ENCODE measurements at places on chromosomes 6 and 20.

GRCh38 chr6:151917531-151918329, 110.2 kb downstream of the ESR1 start:
- no peak for DNase-seq
- no peak overlapping the region for H3K4me3 ChIP-seq

DNA sequence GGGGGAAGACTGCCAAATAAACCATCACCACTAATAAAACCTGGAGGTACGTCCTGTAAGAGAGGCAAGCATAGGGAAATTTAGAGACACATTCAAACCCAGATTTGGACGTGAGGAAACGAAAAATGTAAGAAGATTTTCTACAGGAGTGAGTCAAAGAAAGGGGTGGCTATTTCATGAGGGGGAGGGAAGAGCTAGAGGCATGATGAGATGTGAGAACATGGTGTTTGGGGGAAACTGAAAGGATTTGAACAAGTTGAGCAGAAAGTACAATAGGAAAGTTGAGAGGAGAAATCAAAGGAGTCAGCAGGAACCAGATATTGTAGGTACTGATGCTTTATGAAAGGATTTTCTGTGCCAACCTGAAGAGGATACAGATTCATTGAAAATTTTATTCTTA, 179.1 kb upstream of the HS3ST5 start:
- H3K36me3 ChIP-seq: no peaks in the 10 kb centered on the region
- no peaks in the 10 kb centered on the region for H3K27me3 ChIP-seq
- H3K4me1 ChIP-seq: no peaks in the 10 kb centered on the region
- no peak overlapping the region for H3K4me3 ChIP-seq
- no peak overlapping the region for H3K27ac ChIP-seq
- DNase-seq: no peak

DNA sequence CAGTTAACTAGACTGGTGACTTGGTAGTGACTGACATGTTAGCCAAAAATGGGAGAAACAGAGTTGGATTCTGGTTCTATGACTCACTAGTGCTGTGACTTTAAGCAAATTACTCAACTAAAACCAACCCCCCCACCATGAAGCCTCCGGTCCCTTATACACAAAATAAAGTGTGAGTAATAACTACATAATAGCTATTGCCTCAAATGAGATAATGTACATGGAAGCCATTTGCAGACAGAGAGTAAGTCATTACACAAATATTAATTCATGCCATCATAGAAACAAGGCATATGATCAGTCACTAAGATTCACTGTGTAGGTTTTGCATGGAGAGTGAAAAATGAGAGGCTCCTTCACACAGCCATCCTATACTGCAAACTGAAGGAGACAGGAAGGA, 111.9 kb downstream of the HIVEP2 start:
- no peak overlapping the region for H3K4me3 ChIP-seq
- peaks cover 5% of the 10 kb centered on the region for H3K4me1 ChIP-seq

DNA sequence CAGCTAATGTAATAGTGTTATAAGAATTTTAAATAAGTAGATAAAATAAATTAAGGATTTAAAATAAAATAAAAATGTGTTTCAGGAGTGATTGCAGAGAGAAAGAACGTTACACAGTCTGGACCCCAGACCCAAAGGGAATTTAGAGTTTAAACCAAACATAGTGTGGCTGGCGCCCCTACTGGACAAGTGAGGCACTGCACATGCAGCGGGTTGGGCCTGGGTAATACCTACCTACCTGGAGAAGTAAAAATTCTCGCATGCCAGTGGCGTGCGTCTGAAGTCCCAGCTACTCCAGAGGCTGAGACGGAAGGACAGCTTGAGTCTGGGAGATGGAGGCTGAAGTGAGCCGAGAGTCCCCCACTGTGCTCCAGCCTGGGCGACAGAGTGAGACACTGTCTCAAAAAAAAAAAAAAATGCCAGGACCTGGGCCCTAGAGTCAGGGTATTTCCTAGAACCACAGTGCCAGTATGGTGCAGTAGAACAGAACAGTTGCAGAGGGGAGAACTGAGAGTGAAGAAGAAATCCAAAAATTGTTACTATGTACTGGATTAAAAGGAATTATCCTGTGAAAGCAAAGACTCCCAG, 71.4 kb upstream of the TCF21 start:
- no peak overlapping the region for H3K4me3 ChIP-seq
- no peak for DNase-seq
- no peak overlapping the region for H3K27ac ChIP-seq
- no peaks in the 10 kb centered on the region for H3K27me3 ChIP-seq

- no peaks in the 10 kb centered on the region for H3K4me1 ChIP-seq
- no peaks in the 10 kb centered on the region for H3K36me3 ChIP-seq
- no peak for DNase-seq
- no peaks in the 10 kb centered on the region for H3K27me3 ChIP-seq
Measured at GRCh38 chr6:164694386-164694785, 615.0 kb downstream of the C6orf118 start.

GRCh38 chr20:23684261-23684660, 4.6 kb downstream of the CST4 start:
- H3K27ac ChIP-seq: no peak overlapping the region
- no peak for DNase-seq
- no peak overlapping the region for H3K4me3 ChIP-seq
- H3K27me3 ChIP-seq: peaks cover 10% of the 10 kb centered on the region
- no peaks in the 10 kb centered on the region for H3K4me1 ChIP-seq

GRCh38 chr6:107033126-107033525, 5.1 kb downstream of the MTRES1 start:
- H3K27me3 ChIP-seq: no peaks in the 10 kb centered on the region
- peaks cover 4% of the 10 kb centered on the region for H3K4me1 ChIP-seq
- no peak overlapping the region for H3K4me3 ChIP-seq
- no peak overlapping the region for H3K27ac ChIP-seq
- H3K36me3 ChIP-seq: no peaks in the 10 kb centered on the region
- DNase-seq: peak; percentile 8

GRCh38 chr6:26539071-26539615, 977 bp downstream of the HMGN4 start:
- peak overlapping the region; percentile 91 for H3K27ac ChIP-seq
- peaks cover 2% of the 10 kb centered on the region for H3K4me1 ChIP-seq
- H3K4me3 ChIP-seq: peak overlapping the region; percentile 62

DNA sequence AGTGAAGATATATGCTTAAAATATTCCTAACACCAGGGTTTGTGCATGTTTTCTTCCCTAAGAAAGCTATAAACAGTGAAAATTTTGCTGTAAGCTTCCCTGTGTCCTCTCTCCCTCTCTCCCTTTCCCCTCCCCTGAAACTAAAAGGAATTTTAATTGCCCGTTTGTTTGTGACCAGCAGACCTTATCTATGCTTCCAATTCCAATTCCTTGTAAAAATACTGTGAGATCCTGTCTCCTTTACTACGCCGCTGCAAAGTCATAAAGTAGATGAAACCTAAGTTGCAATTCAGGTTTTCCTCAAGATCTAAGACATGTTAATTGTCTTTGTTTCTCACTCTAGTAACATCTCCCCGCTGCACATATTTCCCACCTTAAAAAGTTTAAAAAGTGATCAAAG, 82.3 kb downstream of the DNAH8 start:
- H3K27ac ChIP-seq: no peak overlapping the region
- H3K4me1 ChIP-seq: no peaks in the 10 kb centered on the region
- no peak for DNase-seq
- H3K27me3 ChIP-seq: peaks cover 2% of the 10 kb centered on the region
- no peak overlapping the region for H3K4me3 ChIP-seq

- no peak overlapping the region for H3K4me3 ChIP-seq
- no peak overlapping the region for H3K27ac ChIP-seq
- no peak for DNase-seq
- no peaks in the 10 kb centered on the region for H3K4me1 ChIP-seq
Measured at GRCh38 chr20:34269996-34270627, 28.9 kb downstream of the ASIP start.

- no peak for DNase-seq
- no peaks in the 10 kb centered on the region for H3K27me3 ChIP-seq
- H3K27ac ChIP-seq: no peak overlapping the region
- H3K36me3 ChIP-seq: no peaks in the 10 kb centered on the region
- H3K4me1 ChIP-seq: no peaks in the 10 kb centered on the region
Measured at GRCh38 chr6:13046084-13046483, 282.3 kb downstream of the TBC1D7 start.

- H3K27ac ChIP-seq: no peak overlapping the region
- no peaks in the 10 kb centered on the region for H3K36me3 ChIP-seq
- H3K27me3 ChIP-seq: no peaks in the 10 kb centered on the region
- H3K4me3 ChIP-seq: no peak overlapping the region
Measured at GRCh38 chr6:113560376-113560775, 296.8 kb upstream of the MARCKS start.

DNA sequence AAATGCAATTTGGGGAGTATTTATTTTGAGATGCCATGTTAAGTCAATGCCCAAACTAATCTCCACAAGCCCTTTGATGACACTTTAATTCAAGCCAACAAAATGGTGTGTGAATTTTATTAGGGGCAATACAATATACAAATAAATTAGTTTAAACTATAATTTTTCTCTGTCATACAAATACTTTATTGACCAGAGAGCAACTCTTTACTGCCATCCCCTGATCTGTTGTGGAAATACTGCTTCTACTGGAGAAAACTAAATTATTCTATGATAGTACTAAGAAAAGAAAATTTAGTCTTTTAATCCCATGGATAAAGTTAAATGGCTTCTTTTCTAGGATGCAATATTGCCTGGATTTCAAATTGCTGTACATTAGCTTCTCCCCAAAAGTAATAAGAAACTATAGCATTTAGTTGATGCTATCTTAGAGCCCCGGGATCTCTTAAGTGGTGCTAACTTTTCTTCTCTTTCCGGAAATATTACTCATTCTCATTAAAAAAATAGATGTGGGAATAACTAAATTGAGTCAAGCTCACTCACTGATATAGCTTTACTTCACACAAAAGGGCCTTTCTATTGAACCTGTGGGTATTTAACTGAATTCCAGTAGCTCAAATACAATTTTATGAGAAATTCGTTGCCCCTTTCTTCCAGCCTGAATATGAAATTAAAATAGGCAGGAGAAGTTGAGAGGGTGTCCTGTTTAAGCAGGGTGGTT, 49.2 kb downstream of the SMPDL3A start:
- peak; percentile 33 for DNase-seq
- no peaks in the 10 kb centered on the region for H3K36me3 ChIP-seq
- H3K4me1 ChIP-seq: peaks cover under 1% of the 10 kb centered on the region
- no peak overlapping the region for H3K4me3 ChIP-seq

DNA sequence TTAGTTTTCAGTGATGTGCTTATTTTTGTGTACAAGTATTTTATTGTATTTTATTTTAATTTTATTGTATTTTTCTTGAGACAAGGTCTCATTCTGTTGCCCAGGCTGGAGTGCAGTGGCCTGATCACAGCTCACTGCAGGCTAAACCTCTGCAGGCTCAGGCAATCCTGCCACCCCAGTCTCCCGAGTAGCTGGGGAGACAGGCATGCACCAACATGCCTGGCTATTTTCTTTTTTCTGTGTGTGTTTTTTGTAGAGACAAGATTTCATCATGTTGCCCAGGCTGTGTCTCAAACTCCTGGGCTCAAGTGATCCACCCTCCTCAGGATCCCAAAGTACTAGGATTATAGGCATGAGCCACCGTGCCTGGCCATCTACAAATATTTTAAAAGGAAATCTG, 146.3 kb downstream of the MANEA start:
- no peak for DNase-seq
- no peak overlapping the region for H3K27ac ChIP-seq
- no peaks in the 10 kb centered on the region for H3K27me3 ChIP-seq
- no peaks in the 10 kb centered on the region for H3K36me3 ChIP-seq

DNA sequence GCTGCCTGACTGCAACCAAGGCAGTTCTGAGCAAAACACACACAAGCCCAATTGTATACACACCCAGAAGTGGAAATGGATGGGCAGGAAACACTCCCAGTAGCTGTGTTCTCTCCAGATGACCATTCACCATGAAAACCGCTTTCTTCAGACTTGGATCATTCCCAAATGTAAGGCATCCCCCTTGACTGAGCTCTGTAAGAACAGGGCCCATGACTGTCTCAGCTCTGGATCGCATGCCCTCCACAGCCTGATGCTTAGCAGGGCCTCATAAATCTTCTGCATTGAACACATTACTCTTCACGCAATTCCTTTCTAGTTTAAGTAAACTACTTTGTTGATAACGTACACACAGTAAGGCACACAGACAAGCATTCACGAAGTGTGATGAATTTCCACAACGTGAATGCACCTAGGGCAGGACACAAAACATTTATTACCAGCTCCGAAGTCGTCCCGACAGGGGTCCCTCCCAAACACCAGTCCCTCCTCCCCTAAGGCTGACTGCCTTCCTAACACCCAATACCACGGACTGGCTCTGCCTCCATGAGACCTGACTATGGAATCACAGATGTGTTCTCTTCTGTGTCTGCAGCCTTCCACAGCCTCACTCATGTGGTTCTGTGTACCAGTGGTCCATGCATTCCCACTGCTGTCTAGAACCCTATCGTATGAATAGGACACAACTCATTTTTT, 31.7 kb downstream of the BMP7 start:
- no peaks in the 10 kb centered on the region for H3K27me3 ChIP-seq
- H3K36me3 ChIP-seq: no peaks in the 10 kb centered on the region
- no peak overlapping the region for H3K27ac ChIP-seq

DNA sequence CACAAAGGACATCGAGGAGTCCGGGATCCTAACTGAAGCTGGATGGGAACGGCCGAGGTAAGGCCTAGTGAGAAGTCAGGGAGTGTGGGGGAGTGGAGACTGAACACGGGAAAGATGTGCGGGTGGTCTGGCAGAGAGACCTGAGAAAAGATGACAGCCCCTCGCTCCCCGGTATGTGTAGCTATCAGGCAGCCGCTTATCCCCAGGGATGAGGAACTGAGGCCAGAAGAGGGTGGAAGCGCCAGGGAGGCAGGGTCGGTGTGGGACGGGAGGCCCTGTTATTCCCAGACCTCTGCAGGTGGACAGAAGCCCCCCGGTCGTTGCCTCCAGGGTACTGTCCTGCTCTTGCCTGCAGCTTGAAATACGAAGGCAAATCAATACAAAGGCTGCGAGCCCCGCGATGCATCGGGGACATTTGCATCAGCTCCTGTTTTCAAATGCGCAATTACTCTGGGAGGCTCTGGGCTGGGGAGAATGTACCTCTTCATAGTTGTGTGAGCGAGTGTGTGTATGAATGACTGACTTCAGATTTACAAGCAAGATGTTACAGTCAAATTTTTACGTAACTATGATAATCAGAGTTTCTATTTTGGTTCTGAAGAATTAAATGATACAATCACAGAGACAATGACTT, 221.3 kb downstream of the QKI start:
- no peak for DNase-seq
- H3K4me3 ChIP-seq: no peak overlapping the region

GRCh38 chr6:3869632-3870527, 20.7 kb downstream of the FAM50B start:
- DNase-seq: no peak
- peaks cover 5% of the 10 kb centered on the region for H3K27me3 ChIP-seq
- no peak overlapping the region for H3K27ac ChIP-seq
- H3K4me3 ChIP-seq: no peak overlapping the region
- 0 out of 2 replicates have a peak, but pooled peaks cover 2% of the 10 kb centered on the region for H3K4me1 ChIP-seq

DNA sequence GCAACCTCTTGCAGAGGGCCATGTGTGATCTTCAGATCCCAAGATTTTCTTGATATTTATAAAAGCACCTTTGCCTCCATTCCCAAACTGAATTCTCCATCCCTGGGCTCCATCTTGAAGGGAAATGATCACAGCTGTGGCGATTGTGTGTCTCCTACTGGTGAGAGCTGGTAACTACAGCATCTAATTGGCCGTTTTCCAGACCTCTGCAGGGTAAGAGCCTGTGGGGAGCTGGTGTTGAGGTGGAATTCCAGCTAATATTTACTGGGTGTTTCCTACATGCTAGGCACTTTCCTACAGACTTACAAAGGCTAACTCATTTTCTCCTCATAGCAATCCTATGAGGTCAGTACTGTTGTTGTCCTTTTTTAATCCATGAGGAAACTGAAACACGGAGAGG, 59.2 kb upstream of the FNDC1 start:
- H3K4me3 ChIP-seq: no peak overlapping the region
- H3K27me3 ChIP-seq: peaks cover 6% of the 10 kb centered on the region
- H3K4me1 ChIP-seq: no peaks in the 10 kb centered on the region
- peak; percentile 38 for DNase-seq
- no peaks in the 10 kb centered on the region for H3K36me3 ChIP-seq
